ENCODE measurements at places on chromosomes 7 and 10. TPM values are rescaled to one million over a fixed set of nuclear protein-coding genes. Genes with fewer than 3 reads are reported as not detected.

Gene MYPN
- total RNA-seq, result 0.59 TPM

Gene LOXL4
- total RNA-seq, result 4.1 TPM

Gene NUTM2B
- total RNA-seq, result 0.94 TPM

Gene ATOH7
- not detected for total RNA-seq

Gene ASIC3
- 2.1 TPM for total RNA-seq

DNA sequence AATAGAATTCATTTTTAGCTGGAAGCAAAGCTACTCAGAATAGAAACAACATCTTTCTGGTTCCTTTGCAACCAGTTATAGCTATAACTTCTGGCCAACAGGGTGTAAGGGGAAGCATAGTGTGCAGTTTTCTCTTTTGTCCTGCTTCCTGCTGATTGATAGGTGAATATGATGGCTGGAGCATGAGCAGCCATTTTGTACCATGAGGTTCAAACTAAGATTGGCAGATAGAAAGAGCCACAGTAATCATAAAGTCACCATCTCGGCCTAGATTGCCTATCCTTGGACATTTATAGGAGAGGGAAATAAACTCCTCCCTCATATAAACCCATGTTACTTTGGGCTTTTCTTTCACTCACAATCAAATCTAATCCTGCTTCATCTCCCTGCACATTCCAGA is 102.2 kb upstream of the FGFR2 start:
- H3K27me3 ChIP-seq, result no peaks in the 10 kb centered on the region
- DNase-seq, result no peak
- H3K36me3 ChIP-seq, result no peaks in the 10 kb centered on the region
- no peaks in the 10 kb centered on the region for H3K4me1 ChIP-seq
- no peak overlapping the region for H3K27ac ChIP-seq

DNA sequence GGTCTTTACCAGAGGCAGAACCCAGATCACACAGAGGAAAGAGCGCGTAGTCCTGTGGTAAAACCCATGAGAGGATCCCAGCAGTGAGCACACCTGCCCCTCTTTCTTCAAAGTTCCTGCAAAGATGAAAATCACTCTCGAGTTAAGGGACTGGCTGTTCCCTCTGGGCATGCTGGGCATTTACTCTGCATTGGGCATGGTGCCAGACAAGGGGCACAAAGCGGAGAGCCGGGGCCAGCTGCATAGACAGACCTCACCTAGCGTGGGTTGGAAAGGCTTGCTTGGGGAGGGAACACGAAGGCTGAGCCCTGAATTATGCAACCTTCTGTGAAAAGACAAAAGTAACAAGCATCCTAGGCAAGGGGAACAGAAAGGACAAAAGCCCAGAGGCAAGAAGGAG is 120.0 kb upstream of the TCERG1L start:
- H3K4me1 ChIP-seq, result no peaks in the 10 kb centered on the region
- no peak overlapping the region for H3K4me3 ChIP-seq
- H3K36me3 ChIP-seq, result no peaks in the 10 kb centered on the region
- H3K27me3 ChIP-seq, result no peaks in the 10 kb centered on the region

DNA sequence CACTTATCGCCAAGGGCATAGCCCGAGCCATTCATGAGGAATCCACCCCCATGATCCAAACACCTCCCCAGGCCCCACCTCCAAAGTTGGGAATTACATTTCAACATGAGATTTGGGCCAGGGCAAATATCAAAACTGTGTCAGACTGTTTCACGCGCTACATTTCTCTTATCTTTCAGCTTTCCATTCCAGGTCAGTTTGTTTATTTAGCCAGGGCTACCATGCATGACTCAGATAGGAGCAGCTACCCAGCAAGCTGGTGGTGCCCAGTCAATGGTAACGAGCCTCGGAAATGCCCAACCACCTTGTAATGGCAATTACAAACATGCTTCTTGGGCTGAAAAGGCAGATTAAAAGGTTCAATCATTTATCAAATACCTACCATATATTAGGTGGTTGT is 43.6 kb upstream of the BAMBI start:
- H3K36me3 ChIP-seq, result no peaks in the 10 kb centered on the region
- no peak overlapping the region for H3K4me3 ChIP-seq
- no peaks in the 10 kb centered on the region for H3K4me1 ChIP-seq
- no peak for DNase-seq

DNA sequence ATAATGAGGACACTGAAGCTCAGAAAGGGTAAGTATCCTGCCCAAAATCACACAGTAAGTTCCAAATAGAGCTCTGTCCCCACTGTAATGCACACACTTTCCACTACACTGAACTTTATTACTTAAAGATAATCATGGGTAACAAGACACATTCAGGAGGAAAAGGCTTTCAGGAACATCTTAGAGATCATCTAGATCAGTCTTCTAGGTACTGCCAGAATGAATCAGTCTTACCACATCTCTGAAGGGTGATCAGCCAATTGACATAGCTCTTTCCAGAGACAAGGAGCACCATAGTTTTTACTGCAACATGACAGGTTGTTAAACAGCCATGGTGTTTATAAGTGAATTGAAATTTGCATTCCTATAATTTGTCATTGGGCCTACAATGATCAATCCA is 5.4 kb upstream of the HERPUD2 start:
- no peaks in the 10 kb centered on the region for H3K36me3 ChIP-seq
- no peak overlapping the region for H3K4me3 ChIP-seq
- no peaks in the 10 kb centered on the region for H3K27me3 ChIP-seq
- no peaks in the 10 kb centered on the region for H3K4me1 ChIP-seq

DNA sequence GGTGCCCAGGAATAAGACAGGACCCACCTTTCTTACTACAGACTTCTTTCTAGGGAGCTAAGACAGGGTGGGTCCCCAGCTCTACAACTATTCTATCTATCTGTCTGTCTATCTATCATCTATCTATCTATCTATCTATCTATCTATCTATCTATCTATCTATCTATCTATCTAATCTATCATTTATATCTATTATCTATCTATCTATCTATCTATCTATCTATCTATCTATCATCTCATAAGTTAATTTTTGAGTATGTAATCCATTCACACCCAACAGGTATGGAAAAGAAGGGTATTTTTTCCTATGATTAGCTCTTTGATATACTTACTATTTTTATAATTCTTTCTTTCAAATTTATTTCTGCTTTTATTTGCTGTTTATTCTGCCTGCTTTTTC is 55.9 kb downstream of the BAMBI start:
- no peak for DNase-seq
- no peak overlapping the region for H3K27ac ChIP-seq
- no peaks in the 10 kb centered on the region for H3K4me1 ChIP-seq
- H3K4me3 ChIP-seq, result no peak overlapping the region

- H3K27me3 ChIP-seq, result no peaks in the 10 kb centered on the region
- no peak for DNase-seq
- H3K36me3 ChIP-seq, result no peaks in the 10 kb centered on the region
- no peaks in the 10 kb centered on the region for H3K4me1 ChIP-seq
Measured at GRCh38 chr7:8125680-8126444, 136.1 kb downstream of the ICA1 start.

- H3K27me3 ChIP-seq, result no peaks in the 10 kb centered on the region
- no peaks in the 10 kb centered on the region for H3K36me3 ChIP-seq
- no peak for DNase-seq
Measured at GRCh38 chr10:72782649-72783330, 90.8 kb downstream of the MCU start.

DNA sequence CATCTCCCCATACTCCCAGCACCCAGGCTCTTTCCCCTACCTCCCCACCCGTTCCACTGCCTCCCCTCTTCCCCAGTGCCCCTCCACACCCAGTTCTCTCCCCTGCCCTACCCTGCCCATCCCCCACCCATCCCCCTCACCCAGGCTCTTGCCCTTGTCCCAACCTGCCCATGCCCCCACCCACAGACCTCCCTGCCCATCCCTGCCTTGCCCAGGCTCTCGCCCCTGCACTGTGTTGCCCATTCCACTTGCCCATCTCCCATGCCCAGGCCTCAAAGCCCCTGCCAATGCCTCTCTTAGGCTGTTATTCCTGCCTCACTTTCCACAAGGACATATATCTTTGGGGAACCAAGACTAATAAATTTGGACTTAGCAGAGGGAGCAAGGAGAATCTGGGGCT is 262.6 kb upstream of the CXCL12 start:
- DNase-seq, result no peak
- no peak overlapping the region for H3K27ac ChIP-seq
- H3K36me3 ChIP-seq, result no peaks in the 10 kb centered on the region

- no peaks in the 10 kb centered on the region for H3K4me1 ChIP-seq
- no peak for DNase-seq
- H3K27ac ChIP-seq, result no peak overlapping the region
- H3K27me3 ChIP-seq, result no peaks in the 10 kb centered on the region
- H3K36me3 ChIP-seq, result no peaks in the 10 kb centered on the region
Measured at GRCh38 chr7:7490003-7490402, 45.7 kb downstream of the COL28A1 start.

DNA sequence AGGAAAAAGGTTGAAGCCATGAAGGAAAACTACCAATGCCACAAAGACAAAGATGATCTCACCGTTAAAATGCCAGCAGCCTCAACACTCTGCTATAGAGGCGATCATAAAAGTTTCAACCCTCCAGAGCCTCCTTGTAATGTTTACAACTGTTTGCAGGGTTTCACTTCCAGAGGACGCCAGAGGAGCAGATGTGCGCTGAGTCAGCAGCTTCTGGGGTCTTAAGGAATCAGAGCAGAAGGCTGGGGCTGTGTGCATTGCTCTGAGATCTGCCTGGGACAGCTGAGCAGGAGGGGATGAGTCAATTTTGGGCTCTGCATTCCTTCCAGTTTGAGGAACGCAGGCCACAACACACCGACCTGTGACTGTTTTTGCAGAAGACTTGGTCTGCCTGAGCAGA is 98.3 kb downstream of the TMEM130 start:
- H3K36me3 ChIP-seq, result no peaks in the 10 kb centered on the region
- no peak overlapping the region for H3K27ac ChIP-seq
- no peak overlapping the region for H3K4me3 ChIP-seq
- no peak for DNase-seq
- no peaks in the 10 kb centered on the region for H3K4me1 ChIP-seq

GRCh38 chr10:125768219-125768855 is 7.3 kb downstream of the MMP21 start:
- H3K27me3 ChIP-seq, result no peaks in the 10 kb centered on the region
- H3K27ac ChIP-seq, result no peak overlapping the region
- H3K4me1 ChIP-seq, result peaks cover 14% of the 10 kb centered on the region
- no peak for DNase-seq

- no peaks in the 10 kb centered on the region for H3K36me3 ChIP-seq
- H3K4me3 ChIP-seq, result no peak overlapping the region
- no peaks in the 10 kb centered on the region for H3K4me1 ChIP-seq
- H3K27ac ChIP-seq, result no peak overlapping the region
- H3K27me3 ChIP-seq, result no peaks in the 10 kb centered on the region
Measured at GRCh38 chr7:123131556-123131955, 68.2 kb downstream of the SLC13A1 start.

DNA sequence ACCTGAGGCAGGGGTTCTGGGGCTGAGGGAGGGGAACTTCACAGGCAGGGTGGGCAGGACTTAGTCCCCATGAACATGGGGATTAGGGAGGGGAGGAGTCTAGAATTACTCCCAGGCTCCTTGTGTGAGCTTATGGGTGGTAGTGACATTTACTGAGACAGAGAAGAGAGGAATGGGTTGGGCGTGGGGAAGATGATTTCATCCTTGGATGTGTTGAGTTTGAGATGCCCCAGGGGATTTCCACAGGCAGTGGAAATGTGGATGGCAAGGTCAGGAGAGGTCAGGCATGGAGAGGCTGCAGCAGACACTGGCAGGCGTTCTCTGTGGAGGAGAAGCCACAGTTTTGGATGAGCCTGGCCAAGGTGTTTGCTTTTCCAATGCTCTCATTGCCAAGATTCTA is 26.4 kb upstream of the GSDME start:
- no peak for DNase-seq
- H3K27me3 ChIP-seq, result no peaks in the 10 kb centered on the region
- H3K4me1 ChIP-seq, result no peaks in the 10 kb centered on the region
- no peaks in the 10 kb centered on the region for H3K36me3 ChIP-seq
